Fibroblast of the aortic adventitia (primary cell): ENCODE measurements at places on chromosomes 12 and 14. TPM values are rescaled to one million over a fixed set of nuclear protein-coding genes. Genes with fewer than 3 reads are reported as not detected.

The E2F7 gene
- total RNA-seq, result 2.3 and 23.4 TPM in 2 replicates

The PKP2 gene
- total RNA-seq, result 0.45 and 16.1 TPM in 2 replicates

The KSR2 gene
- total RNA-seq, result under 0.01 TPM in 1 of 2 replicates, not detected in the other

The GARIN6 gene
- not detected in 2 replicates for total RNA-seq

The SMARCC2 gene
- 69.4 and 222 TPM in 2 replicates for total RNA-seq

The LBHD2 gene
- total RNA-seq, result not detected in 2 replicates

The B4GALNT1 gene
- total RNA-seq, result 1.7 and 6.9 TPM in 2 replicates

The FAM181A gene
- not detected in 2 replicates for total RNA-seq

The DEGS2 gene
- total RNA-seq, result 0.16 TPM in 1 of 2 replicates, not detected in the other

The AKAP3 gene
- 0.81 and 4.9 TPM in 2 replicates for total RNA-seq

The POTEM gene
- total RNA-seq, result not detected in 2 replicates

The PRH2 gene
- not detected in 2 replicates for total RNA-seq

The RTN1 gene
- 0.27 and 1.7 TPM in 2 replicates for total RNA-seq

The OR4E2 gene
- total RNA-seq, result 0.33 TPM in 1 of 2 replicates, not detected in the other

The RNASE3 gene
- not detected in 2 replicates for total RNA-seq

The CLECL1 gene
- not detected in 2 replicates for total RNA-seq

The DNAL1 gene
- total RNA-seq, result 12.7 and 27.8 TPM in 2 replicates

The PSEN1 gene
- total RNA-seq, result 36.6 and 55.0 TPM in 2 replicates

The ASCL1 gene
- not detected in 2 replicates for total RNA-seq

The CCDC38 gene
- not detected in 2 replicates for total RNA-seq

The MYH6 gene
- total RNA-seq, result not detected in 2 replicates

The PPHLN1 gene
- total RNA-seq, result 74.7 and 82.7 TPM in 2 replicates

The TTC9 gene
- total RNA-seq, result 0.16 and 0.45 TPM in 2 replicates

The PLCZ1 gene
- 0.18 TPM in 1 of 2 replicates, not detected in the other for total RNA-seq

The MUCL1 gene
- total RNA-seq, result not detected in 2 replicates

The KRT2 gene
- total RNA-seq, result not detected in 2 replicates

The CCDC175 gene
- not detected in 2 replicates for total RNA-seq

The ATG2B gene
- 15.9 and 28.7 TPM in 2 replicates for total RNA-seq
